ENCODE measurements at places on chromosomes 3 and 15.

DNA sequence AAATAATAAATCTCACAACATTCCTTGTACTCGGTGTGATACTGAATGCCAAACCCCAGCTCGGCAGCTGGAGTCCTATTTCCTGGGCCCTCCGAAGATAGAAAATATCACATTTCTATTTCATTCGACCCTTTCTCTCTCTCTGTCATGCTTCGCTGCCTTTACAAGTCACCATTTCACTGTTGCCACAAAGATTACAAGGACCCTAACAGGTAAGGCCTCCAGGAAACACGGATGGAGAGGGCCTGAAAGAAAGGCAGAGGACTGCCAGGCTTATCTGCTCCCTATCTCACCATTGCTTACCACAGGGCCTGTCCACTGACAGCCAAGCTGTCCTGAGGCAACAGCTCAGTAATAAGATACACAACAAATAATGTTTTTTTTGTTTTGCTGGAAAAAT lies 376.5 kb downstream of the MECOM start:
- DNase-seq, result no peak

DNA sequence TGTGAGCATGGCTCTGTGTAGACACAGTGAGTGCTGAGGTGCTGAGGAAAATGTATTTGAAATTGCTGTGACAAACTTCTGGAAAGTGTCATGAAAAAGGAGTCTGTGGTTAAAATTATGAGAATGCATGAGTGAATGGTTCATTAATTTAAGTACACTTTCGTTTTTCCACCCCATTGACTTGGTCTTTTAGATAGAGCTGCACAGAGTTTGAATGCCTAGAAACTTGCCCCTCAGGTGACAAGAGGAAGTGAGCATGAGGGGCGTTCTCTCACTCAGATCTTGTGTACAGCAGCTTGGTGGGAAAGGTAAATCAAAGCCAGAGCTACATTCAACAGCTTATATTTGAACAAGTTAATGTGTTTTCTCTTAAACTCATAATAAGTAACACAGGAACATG lies 296.8 kb downstream of the WDR72 start:
- no peak for DNase-seq

DNA sequence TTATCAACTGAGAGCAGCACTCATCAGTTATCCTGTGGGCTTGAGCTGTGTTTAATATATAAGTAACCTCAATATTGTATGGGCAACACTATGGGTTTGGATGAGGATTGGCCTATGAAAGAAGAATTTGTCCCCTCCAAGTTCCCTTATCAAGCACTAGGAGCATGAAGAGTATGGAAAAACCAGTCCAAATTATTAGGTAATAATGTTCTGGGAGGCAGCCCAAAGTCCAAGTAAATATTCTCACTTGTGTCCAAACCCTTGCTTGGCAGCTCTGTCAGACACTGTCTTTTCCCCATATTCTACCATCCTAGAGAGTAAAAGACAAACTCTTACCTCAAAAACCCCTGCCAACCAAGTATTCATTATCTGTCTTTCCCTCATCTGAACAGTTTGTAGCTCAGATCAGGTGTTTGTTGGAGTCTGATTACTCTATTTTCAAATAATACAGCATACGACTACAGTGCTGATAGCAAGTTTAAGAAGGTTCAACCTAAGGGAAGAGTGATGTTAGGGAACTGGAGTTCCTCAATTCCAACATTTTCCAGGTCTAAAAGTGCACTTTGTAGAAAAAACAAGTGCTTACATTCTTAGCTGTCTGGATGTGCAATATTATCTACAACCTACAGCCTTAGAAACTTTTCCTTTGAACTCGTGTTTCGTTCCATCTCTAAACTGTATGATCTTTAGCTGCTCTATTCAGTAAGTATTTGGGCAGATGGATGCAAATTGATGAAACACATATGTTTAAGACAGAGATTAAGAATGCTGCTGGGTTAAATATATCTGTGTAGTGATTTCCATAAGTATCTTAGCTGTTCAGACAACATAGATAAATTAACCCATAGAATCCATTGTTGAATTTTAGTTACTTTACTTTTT lies 89.7 kb upstream of the PHLDB2 start:
- DNase-seq, result no peak

DNA sequence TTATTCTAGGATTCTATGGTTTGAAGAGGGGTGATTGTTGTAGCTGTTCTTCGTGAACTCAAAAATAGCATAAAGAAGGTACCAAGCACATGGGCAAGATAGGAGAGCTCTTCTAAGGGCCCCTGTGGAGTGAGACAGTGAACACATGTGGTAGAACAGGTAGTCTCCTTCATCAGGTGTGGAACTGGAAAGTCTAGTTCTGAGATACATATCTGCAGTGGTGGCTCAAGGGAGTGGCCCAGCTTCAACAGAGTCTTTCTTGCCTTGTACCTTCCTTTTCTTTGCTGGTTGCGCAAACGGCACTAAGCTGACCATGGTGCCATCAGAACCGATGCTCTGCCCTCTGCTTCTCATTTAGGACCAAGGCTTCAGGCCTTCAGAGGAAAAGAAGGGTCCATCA lies 65.2 kb downstream of the CERS3 start:
- DNase-seq, result no peak

DNA sequence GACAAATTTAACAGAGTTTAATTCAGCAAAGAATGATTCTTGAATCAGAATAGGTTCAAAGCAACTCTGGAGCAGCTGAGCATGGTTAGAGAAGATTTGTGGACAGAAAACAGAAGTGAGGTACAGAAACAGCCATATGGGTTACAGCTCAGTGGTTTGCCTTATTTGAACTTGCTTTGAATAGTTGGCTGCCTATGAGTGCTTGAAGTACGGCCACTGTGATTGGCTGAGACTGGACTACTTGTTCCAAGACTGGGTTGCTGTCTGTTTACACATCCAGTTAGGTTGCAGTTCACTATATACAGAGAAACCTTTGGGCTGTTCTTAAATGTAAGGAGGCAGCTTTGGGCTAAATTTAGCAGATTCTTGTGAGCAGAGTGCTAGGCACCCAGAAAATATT lies 79.4 kb upstream of the CADPS start:
- DNase-seq, result no peak

GRCh38 chr3:195697582-195698324 lies 23.0 kb upstream of the MUC20 start:
- no peak for DNase-seq

DNA sequence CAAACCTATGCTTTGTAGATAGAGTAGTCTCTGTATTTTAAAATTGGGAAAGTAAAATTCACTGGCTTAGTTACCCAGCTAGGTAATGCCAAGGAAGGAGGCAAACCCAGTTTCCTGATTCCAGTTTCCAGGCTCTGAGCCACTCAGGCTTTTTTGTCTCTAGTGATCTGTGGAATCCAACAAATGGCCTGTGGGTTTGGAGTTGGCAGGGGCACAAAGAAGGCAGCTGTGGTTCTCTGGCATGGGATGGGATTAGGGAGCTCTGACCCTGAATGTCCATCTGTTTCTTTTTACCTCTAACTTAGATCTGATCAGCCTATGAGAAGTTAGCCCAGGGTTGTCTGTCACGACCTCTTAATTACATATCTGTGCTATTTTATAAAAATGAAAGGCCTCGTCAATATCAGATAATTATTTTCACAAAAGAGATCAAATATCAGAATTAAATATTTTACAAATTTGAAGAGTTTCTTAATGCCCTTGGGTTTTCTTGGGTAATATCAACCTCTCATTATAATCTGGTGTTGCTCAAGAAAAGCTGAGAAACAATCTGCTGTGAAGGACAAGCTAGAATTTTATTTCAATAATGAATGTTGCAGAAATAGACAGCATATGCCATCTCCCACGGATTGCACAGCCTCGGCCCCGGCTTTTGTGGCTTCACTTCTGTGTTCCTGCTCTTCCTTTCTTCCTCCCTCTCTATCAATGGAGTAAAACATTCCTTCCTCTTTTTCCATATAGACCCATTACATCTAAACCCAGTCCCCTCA lies 63.7 kb upstream of the DAZL start:
- no peak for DNase-seq

DNA sequence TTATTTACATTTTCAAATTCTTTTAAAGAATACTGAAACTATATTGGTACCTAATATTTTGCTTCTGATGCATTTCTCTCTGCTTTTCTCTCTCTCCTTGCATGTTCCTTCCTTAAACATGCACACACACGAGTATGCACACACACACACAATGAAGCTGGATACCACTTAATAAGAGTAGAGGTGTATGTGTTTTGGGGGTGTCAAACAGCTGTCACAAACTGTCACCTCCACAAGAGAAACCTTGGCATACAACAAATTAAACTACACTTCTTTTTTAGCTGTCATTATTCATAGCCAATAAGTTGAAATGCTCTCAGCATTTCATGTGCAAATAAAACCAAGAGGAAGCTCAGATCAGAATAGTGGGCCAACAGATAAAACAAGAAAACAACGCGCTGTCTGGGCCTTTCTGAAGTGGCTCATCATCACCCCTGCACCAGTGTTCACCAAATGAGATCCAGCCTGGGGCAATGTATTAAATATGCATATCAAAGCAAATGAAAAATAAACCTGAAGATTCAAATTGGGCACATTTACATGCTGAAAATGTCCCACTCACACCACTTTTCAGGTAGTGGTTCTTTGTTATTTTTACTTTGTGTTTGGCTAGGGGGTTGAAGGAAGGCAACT lies 9.7 kb downstream of the MEIS2 start:
- no peak for DNase-seq

Data from anterior cingulate cortex (tissue), 58 donors.